ENCODE measurements at places on chromosomes 2 and 18. TPM values are rescaled to one million over a fixed set of nuclear protein-coding genes. Genes with fewer than 3 reads are reported as not detected.

Gene VSNL1
- not detected for total RNA-seq

Gene HADHA
- total RNA-seq: 118 TPM

Gene MSTN
- total RNA-seq: not detected

Gene CDH2
- 38.1 TPM for total RNA-seq

Gene G6PC2
- not detected for total RNA-seq

Gene LIMS3
- total RNA-seq: not detected

Gene SLC14A1
- not detected for total RNA-seq

Gene MYO5B
- 12.8 TPM for total RNA-seq

Gene MEP1B
- not detected for total RNA-seq

Gene KCNK3
- total RNA-seq: 0.84 TPM

Gene RIT2
- total RNA-seq: not detected

Gene RNU2-63P
- total RNA-seq: not detected

Gene OTOS
- total RNA-seq: not detected

Gene CDH20
- total RNA-seq: not detected

Gene MLPH
- total RNA-seq: 326 TPM

Gene CYP27C1
- 4.2 TPM for total RNA-seq

Gene MC2R
- total RNA-seq: not detected

Gene SLC9A4
- total RNA-seq: not detected

Gene IL36A
- not detected for total RNA-seq

Gene CAPN13
- 0.27 TPM for total RNA-seq

Gene STARD6
- not detected for total RNA-seq

Gene CABYR
- 22.8 TPM for total RNA-seq

Gene PIEZO2
- 1.3 TPM for total RNA-seq

Gene GALR1
- total RNA-seq: not detected

Gene IGFBP2
- 90.1 TPM for total RNA-seq

Gene FBXO48
- 0.45 TPM for total RNA-seq

Gene COL5A2
- total RNA-seq: 46.6 TPM

Gene AOX1
- 4.9 TPM for total RNA-seq

Gene GAL3ST2
- 0.33 TPM for total RNA-seq

Gene RAPH1
- 7.9 TPM for total RNA-seq

Gene NAGK
- total RNA-seq: 79.7 TPM

Measured in A549 treated with ZK216348 at 1 μM for 4 hours (cell line).